NCI-H187 (cell line): ENCODE measurements at places on chromosomes 2 and 18.

DNA sequence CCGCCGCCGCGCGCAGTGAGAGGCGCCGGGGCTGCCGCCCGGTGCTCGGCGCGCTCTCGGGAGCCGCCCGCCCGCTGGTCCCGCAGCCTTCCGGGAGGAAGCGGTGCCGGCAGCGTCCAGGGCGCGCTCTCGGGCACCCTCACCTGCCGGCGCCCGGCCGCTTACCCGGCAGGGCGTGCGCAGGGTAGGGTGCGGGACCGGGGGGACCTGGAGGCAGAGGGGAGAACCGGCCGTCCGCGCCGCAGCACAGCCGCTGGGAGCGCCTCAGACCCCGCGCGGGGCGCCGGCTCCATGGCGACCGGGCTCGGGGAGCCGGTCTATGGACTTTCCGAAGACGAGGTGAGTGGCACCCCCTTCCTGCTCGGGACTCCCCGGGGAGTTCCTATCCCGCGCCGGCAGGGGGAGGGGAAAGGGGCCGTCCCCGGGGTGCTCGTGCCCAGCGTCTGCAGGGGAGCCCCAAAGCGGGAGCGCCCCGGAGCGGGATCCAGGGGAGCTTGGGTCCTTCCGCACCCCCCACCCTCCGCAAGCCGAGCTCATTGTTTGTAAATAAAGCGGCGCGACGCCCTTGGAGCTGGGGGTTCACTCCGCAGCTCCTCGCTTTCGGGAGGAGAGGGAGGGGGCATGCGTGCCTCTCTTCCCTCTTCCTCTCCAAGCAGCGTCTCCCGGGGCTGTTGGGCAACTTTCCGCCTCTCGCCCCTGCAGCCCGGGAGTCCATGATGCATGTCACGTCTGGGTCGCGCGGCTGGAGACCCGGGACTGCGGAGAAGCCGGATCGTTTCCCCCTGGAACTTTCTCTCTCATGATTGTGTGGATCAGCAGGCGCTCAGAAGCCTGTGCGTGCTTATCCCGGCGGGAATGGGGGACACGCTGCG lies 580 bp downstream of the NEDD4L start:
- peak; percentile 4 for DNase-seq

GRCh38 chr2:196067088-196067382 lies 1.6 kb downstream of the DNAH7 start:
- DNase-seq = no peak

DNA sequence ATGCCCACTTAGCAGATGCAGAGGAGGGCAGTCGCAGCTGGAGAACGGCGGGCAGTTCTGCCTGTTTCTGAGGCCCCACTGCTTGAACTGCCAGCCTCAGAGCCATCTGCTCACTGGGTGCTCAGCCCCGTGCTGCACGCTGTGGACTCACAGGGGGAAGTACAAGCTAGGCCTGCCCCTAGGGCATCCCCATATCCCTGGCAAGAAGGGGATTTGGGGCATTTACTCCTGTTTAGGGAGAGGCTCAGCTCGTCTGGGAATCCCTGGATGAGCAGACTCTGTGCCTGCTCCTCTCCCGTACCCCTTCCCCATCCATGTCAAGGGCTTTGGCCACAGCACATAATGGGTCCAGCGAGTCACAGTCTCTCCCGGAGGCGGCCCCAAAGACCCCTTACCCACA lies 169.8 kb upstream of the PKDCC start:
- no peak for DNase-seq

DNA sequence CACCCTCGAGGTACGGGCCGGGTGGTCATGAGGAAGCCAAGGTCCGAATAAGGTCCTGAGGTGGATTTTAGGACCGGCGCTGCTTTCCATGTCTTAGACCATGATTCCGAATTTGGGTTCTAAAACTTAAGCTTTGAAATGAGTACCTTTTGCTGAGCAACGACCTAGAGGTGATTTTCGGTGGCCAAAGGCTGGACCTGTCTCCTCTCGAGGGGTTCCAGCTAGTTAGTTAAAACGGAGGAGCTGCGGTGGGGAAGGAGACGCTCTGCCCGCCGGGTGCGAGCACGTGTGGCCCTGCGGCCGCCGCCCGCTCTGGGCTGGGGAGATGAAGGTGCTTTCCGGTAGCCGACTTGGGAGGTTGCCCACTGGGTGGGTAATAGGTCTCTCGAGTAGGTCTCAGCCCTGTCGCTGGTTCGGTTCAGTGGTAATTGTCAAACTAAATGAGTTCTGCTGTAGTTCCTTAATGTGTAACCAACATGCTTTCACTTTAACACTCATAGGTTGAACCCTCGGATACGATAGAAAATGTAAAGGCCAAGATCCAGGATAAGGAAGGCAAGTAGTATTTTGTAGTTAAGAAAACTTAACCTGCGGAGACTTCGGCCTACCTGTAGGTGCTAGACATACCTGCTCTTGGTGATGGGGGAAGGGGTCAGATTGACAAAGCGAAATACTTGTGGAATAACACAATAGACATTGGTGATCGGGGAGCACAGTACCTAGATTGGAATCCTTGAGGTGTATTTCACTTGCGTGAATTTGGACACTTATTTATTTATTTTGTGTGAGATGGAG lies 572 bp downstream of the RPS27A start:
- DNase-seq = no peak

GRCh38 chr2:29606104-29607037 lies 315.0 kb downstream of the ALK start:
- no peak for DNase-seq

- no peak for DNase-seq
Observed at GRCh38 chr2:119483395-119483753, 40.9 kb downstream of the SCTR start.
